ENCODE measurements at places on chromosomes 13 and 19.
A peak's percentile ranks its signal among the peaks of the same experiment; 100 is the strongest.

GRCh38 chr19:7549429-7550148 is 14.1 kb downstream of the PNPLA6 start:
- no peak for DNase-seq

DNA sequence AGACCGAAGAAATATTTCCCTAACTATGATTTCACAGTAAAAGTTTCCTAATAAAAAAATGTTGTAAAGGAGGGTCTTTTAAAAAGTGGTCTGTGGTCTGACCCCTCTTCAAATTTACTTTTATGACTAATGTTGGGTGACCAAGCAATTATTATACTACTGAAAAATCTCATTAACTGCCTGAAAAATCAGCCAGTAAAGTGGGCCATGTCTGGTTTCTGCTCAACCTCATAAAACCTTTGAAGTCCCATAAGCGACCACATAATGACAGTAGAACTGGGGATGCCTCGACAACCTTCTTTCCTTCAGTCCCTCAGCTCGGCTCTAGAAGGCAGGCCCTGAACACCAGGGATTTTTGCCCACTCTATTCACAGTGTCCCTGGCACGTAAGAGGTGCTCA is 434.3 kb downstream of the EFNB2 start:
- DNase-seq = no peak

GRCh38 chr19:10846500-10847202 is 1.6 kb upstream of the C19orf38 start:
- no peak for DNase-seq

GRCh38 chr13:31179754-31180153 is 18.1 kb upstream of the HSPH1 start:
- DNase-seq = no peak

DNA sequence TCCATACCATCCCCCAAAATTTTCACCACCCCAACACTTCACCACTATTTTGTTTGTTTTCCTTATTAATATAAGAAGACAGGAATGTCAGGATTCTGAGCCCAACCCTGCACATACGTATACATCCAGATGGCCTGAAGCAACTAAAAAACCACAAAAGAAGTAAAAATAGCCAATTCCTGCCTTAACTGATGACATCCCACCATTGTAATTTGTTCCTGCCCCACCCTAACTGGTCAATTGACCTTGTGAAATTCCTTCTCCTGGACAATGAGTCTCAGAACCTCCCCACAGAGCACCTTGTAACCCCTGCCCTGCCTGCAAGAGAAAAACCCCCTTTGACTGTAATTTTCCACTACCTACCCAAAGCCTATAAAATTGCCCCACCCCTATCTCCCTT is 132.5 kb downstream of the ZNF675 start:
- DNase-seq = no peak

DNA sequence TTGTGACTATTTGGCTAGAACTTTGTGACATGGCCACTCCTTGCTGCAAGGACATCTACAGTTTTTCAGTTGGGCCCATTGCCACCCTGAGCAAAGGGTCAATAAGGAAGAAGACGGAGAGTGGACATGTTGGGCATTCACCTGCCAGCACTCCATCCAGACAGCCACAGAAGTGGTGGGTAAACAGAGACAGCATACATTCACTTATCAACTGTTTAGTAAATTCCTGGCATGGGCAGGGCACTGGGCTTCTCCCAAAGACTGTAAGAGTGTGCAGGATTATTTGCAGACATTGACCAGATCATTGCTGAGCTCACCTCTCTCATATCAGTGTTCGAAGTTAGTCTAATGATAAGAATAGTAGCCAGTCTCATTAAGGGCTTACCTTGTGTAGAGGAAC is 29.2 kb downstream of the SIPA1L3 start:
- DNase-seq = peak; percentile 38

DNA sequence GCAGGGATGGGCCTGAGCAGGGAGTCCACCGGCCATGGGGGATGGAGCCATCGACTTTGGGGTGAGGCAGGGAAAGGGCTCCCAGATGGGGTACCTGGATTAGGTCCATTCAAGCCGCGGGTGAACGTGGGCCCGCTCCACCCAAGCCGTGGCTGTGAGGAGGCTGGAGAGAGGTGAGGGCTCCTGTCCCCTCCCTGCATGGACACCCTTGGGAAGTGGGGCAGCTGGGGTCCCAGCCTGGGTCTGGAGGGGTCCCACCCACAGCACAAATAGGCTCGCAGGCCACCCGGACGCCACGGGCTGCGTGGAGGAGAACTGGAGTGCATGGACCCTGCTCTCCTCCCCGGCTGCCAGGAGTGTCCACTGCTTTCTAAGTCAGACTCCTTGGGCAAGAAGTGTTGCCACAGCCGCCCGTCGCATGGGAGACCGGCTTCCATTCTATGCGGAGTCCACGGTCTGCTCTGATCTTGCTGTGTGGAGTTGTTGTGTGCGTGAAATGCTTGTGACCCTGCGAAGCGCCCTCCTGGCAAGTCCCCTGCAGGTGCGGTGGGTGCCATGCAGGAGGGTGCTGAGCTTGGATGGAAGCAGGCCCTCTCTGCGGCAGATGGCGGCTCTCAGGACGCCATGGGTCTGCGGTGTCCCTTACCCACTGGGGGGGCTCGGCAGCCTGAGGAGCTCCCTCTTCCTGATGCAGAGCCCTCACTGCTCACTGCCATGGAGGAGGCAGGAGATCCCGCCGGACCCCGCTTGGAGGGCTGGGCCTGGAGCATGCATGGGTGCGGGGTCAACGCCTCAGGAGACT is 2.0 kb downstream of the DAZAP1 start:
- DNase-seq = no peak

Measured in hepatocyte (in vitro differentiated cells).